Heart right ventricle (tissue), 16 donors: ENCODE measurements at places on chromosomes 16 and 17. TPM values are rescaled to one million over a fixed set of nuclear protein-coding genes. Genes with fewer than 3 reads are reported as not detected.

Gene PRRT2
- 1.0 TPM for total RNA-seq

Gene ACSM3
- 5.9 TPM for total RNA-seq

Gene HBZ
- not detected for total RNA-seq

Gene EXOC3L1
- 1.8 TPM for total RNA-seq

Gene CCDC78
- total RNA-seq: 0.21 TPM

Gene CHMP6
- 22.2 TPM for total RNA-seq

Gene SOX9
- 8.2 TPM for total RNA-seq

Gene CLEC18B
- total RNA-seq: not detected

Gene SLC22A31
- total RNA-seq: 0.36 TPM

Gene HSD3B7
- 5.8 TPM for total RNA-seq

Gene CDH16
- total RNA-seq: not detected

Gene CYBA
- 26.7 TPM for total RNA-seq

Gene CCL7
- not detected for total RNA-seq

Gene TEX14
- 0.17 TPM for total RNA-seq

Gene KCTD11
- 7.6 TPM for total RNA-seq

Gene ELMO3
- total RNA-seq: 0.34 TPM

Gene KRT222
- not detected for total RNA-seq

Gene UMOD
- total RNA-seq: not detected
